ENCODE measurements at places on chromosomes 1 and 21. TPM values are rescaled to one million over a fixed set of nuclear protein-coding genes. Genes with fewer than 3 reads are reported as not detected.

- H3K4me3 ChIP-seq: no peak overlapping the region
- H3K36me3 ChIP-seq: no peaks in the 10 kb centered on the region
Observed at GRCh38 chr1:163056831-163057230, 12.3 kb upstream of the RGS4 start.

- DNase-seq: no peak
- H3K36me3 ChIP-seq: no peaks in the 10 kb centered on the region
- H3K4me1 ChIP-seq: peaks cover 2% of the 10 kb centered on the region
Observed at GRCh38 chr1:76073481-76073880, 1.1 kb upstream of the ST6GALNAC3 start.

DNA sequence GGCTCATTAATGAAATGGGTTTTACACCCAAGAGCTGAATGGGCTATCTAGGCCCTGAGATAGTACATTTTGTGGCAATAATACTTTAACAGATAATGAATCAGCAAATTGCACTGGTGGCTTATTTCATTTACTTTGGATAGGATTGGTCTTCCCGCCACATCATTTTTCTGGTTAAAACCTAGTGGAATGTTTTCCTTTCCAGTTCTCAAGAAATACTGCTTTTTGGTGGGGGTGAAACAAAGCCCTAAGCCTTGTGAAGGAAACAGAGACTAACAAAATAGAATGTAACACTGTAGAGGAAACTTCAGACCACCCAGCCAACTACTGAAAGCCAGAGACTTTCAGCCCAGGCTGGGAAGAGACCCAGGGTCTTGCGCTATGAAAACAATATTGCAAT lies 172.2 kb downstream of the HHIPL2 start:
- H3K4me1 ChIP-seq: no peaks in the 10 kb centered on the region
- no peaks in the 10 kb centered on the region for H3K36me3 ChIP-seq
- no peak overlapping the region for H3K27ac ChIP-seq
- H3K27me3 ChIP-seq: no peaks in the 10 kb centered on the region
- no peak for DNase-seq

The CFHR3 gene
- total RNA-seq: not detected

The CCDC30 gene
- 1.8 TPM for total RNA-seq

- H3K4me3 ChIP-seq: no peak overlapping the region
- H3K27ac ChIP-seq: no peak overlapping the region
- H3K36me3 ChIP-seq: no peaks in the 10 kb centered on the region
- no peaks in the 10 kb centered on the region for H3K27me3 ChIP-seq
- DNase-seq: no peak
Observed at GRCh38 chr1:192225703-192226102, 67.4 kb downstream of the RGS18 start.

The RAP1GAP gene
- 0.05 TPM for total RNA-seq

- H3K27ac ChIP-seq: no peak overlapping the region
- peaks cover 17% of the 10 kb centered on the region for H3K4me1 ChIP-seq
- no peak for DNase-seq
- H3K4me3 ChIP-seq: no peak overlapping the region
Observed at GRCh38 chr1:22717037-22717760, 6.6 kb downstream of the EPHB2 start.

DNA sequence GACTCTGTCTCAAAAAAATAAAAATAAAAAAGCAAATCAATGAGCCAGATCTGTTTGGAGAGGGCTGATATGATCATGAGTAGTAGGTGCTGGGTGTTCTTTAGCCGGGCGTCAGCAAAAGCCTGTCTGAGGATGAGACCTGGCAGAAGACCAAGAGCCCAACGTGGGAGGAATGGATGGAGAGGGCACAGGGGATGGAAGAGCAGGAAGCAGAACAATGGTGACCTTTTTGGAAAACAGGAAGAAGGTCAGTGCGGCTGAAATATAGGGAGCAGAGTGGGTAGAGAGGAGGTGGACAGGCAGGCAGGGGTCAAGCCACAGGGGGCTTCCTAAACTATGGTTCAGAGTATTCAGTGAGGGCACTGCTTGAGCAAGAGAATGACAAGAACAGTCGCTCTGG lies 30.9 kb downstream of the VWA5B1 start:
- no peaks in the 10 kb centered on the region for H3K36me3 ChIP-seq
- peaks cover under 1% of the 10 kb centered on the region for H3K27me3 ChIP-seq
- H3K4me3 ChIP-seq: no peak overlapping the region
- H3K27ac ChIP-seq: no peak overlapping the region

DNA sequence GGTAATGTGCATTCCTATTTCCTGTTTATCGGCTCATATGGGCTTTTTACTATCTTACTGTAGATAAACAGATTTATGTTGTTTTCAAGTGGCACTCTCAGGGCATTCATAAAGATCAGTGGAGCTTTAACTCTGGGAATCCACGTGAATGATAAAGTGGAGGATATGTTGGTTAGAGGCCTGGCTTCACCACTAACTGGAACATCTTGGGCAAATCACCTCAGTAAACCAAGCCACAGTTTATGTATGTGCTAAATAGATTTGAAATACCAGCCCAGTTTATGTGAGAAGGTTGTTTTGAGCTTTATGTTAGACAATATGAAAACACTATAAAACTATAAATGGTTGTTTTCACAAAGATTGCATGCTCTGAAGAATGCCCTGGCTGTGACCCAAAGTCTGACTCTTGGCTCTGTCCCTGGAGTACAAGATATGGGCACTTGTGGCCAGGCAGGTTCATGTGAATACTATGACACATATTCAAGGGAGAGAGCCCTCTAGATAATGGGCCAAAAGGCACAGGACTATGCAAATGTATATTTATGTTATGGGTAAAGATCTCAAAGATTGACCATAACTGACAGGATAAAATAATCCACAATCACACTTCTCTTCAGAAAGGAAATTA lies 36.7 kb downstream of the FAM163A start:
- H3K27me3 ChIP-seq: peaks cover 1% of the 10 kb centered on the region
- DNase-seq: no peak
- H3K27ac ChIP-seq: no peak overlapping the region
- no peaks in the 10 kb centered on the region for H3K4me1 ChIP-seq
- no peak overlapping the region for H3K4me3 ChIP-seq

DNA sequence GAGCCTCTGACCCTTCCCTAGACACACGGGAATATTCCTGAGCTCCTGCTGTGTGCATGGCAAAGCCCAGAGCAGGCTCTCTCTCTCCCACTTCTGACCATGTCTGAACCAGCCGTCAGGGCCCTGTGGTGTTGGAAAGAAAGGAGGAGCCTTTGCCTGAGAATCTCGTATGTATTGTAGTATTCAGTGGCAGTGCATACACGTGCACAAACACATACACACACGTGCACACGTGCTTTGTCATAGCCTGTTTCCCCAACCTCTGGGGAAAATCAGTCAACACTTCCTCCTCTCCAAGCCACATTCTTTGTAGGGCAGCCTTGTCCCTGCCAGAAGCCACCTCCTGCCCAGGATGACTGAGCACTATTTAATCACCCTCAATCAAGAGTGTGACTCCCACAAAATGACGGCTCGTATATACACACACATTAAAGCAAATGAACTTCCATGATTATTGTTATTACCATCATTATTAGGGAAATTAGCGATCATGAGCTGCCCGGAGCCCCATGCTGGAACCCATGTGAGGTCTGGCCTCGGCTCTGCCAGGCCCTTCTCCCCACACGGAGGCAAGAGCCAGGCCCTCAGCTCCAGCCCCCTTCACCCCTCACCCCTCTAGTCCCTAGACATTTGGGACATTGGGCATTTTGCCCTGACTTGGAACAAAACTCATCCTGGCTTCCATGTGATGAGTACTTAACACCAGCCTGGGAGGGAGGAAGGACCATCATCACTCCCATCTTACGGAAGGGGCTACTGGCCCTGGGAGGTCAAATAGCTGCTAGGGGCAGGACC lies 331.9 kb downstream of the NPHP4 start:
- H3K4me3 ChIP-seq: no peak overlapping the region
- no peak overlapping the region for H3K27ac ChIP-seq
- H3K27me3 ChIP-seq: no peaks in the 10 kb centered on the region
- no peaks in the 10 kb centered on the region for H3K36me3 ChIP-seq
- H3K4me1 ChIP-seq: no peaks in the 10 kb centered on the region

DNA sequence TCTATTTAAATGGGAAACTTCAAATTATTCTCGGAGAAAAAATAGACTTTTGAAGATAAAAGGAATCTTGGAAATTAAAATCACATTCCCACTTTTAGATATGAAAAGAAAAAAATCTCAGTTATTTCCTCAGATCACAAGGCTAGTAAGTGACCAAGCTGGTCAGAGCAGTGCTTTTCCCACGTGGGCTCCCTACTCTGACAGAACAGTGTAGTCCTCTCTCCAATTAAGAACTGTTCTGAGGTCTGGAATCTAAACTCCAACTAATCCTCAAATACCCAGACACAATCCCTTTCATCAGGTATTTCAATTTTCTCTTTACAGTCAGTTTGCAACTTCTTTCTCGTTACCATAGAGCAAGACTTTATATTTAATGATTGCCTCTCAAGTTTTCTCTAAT lies 50.6 kb downstream of the RGS21 start:
- H3K4me1 ChIP-seq: no peaks in the 10 kb centered on the region
- H3K4me3 ChIP-seq: no peak overlapping the region
- H3K36me3 ChIP-seq: no peaks in the 10 kb centered on the region
- no peak overlapping the region for H3K27ac ChIP-seq
- no peak for DNase-seq
- no peaks in the 10 kb centered on the region for H3K27me3 ChIP-seq

GRCh38 chr21:23949493-23949892 lies 1657.8 kb downstream of the MRPL39 start:
- no peaks in the 10 kb centered on the region for H3K36me3 ChIP-seq
- H3K4me3 ChIP-seq: no peak overlapping the region
- no peaks in the 10 kb centered on the region for H3K27me3 ChIP-seq
- no peak overlapping the region for H3K27ac ChIP-seq

DNA sequence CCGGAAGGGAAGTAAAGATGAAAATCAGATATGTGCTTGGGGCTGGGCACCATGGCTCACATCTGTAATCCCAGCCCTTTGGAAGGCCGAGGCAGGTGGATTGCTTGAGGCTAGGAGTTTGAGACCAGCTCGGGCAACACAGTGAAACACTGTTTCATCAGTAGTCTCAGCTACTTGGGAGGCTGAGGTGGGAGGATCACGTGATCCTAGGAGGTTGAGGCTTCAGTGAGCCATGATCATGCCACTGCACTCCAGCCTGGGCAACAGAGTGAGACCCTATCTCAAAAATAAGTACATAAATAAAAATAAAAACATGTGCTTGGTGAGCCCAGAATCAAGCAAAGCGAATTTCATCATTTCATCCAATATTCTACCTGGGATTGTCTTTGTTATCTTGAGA lies 23.3 kb upstream of the PCP4 start:
- no peaks in the 10 kb centered on the region for H3K4me1 ChIP-seq
- H3K36me3 ChIP-seq: no peaks in the 10 kb centered on the region
- no peaks in the 10 kb centered on the region for H3K27me3 ChIP-seq
- no peak overlapping the region for H3K4me3 ChIP-seq
- no peak overlapping the region for H3K27ac ChIP-seq
- no peak for DNase-seq

- no peak overlapping the region for H3K4me3 ChIP-seq
- no peaks in the 10 kb centered on the region for H3K36me3 ChIP-seq
- no peak overlapping the region for H3K27ac ChIP-seq
Observed at GRCh38 chr1:166693673-166694297, 145.5 kb upstream of the POGK start.

- H3K27ac ChIP-seq: no peak overlapping the region
- H3K4me3 ChIP-seq: no peak overlapping the region
- H3K27me3 ChIP-seq: no peaks in the 10 kb centered on the region
- H3K36me3 ChIP-seq: no peaks in the 10 kb centered on the region
- DNase-seq: no peak
- H3K4me1 ChIP-seq: peaks cover 9% of the 10 kb centered on the region
Observed at GRCh38 chr1:48726139-48726538, 50.6 kb downstream of the BEND5 start.

The CRP gene
- 0.54 TPM for total RNA-seq

DNA sequence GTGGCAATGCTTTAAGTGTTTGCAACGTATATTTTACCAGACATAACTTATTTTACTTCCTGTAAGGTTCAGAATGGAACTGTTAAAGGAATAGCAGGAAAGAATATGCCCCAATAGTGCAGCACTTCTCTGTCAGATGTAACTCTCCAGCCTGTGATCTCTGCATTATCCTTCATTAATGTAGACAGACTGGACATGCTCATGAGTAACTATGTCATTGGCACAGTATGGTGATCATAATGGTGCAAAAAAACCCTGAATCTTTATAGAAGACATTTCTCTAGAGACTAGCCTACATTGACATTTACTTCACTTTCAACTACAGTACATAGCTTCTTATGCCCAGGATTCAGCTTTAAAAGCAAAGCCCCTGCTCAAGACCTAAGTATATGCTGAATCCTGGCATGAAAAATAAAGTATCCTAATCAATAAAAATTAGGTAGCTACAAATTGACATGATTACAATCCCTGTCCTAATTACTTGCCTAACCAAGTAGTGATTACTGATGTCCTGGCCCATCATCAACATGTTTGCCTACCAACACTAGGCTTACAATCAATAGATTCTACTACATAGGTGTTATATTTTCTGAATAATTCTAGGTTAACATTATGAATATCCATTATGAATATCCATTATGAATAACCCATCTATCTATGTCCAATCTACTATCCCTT lies 13.9 kb downstream of the COX20 start:
- no peak for DNase-seq
- peaks cover 43% of the 10 kb centered on the region for H3K36me3 ChIP-seq
- H3K4me1 ChIP-seq: no peaks in the 10 kb centered on the region
- H3K4me3 ChIP-seq: no peak overlapping the region
- H3K27ac ChIP-seq: no peak overlapping the region
- H3K27me3 ChIP-seq: no peaks in the 10 kb centered on the region

GRCh38 chr1:198352975-198353695 lies 187.3 kb downstream of the ATP6V1G3 start:
- H3K4me3 ChIP-seq: no peak overlapping the region
- H3K27me3 ChIP-seq: no peaks in the 10 kb centered on the region
- H3K4me1 ChIP-seq: peaks cover 12% of the 10 kb centered on the region
- no peak overlapping the region for H3K27ac ChIP-seq

- no peak overlapping the region for H3K4me3 ChIP-seq
- peak overlapping the region; percentile 45 for H3K27ac ChIP-seq
- peak; percentile 58 for DNase-seq
- H3K4me1 ChIP-seq: peaks cover 15% of the 10 kb centered on the region
- H3K27me3 ChIP-seq: no peaks in the 10 kb centered on the region
- H3K36me3 ChIP-seq: no peaks in the 10 kb centered on the region
Observed at GRCh38 chr1:212586206-212587015, 22.1 kb upstream of the ATF3 start.

DNA sequence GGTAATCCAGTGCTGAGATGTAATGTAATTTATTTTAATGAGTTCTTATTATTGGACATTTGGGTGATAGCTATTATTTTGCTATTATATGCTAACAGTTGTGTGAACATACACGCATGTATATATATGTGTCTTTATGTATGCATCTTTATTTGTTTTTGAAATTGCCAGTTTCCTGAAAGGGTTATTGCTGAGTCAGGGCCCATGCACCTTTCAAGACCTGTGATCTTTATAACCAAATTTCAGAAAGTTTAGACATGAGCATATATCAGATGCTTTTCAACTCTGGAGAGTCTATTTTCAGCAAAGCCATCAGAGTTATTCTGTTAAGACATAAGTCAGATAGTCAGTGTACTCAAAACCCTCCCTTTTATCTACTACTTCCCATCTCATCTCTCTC lies 265.6 kb upstream of the GREM2 start:
- no peaks in the 10 kb centered on the region for H3K4me1 ChIP-seq
- no peaks in the 10 kb centered on the region for H3K27me3 ChIP-seq
- DNase-seq: no peak

- H3K27ac ChIP-seq: peak overlapping the region; percentile 1
- peaks cover 6% of the 10 kb centered on the region for H3K36me3 ChIP-seq
- DNase-seq: no peak
- peaks cover 7% of the 10 kb centered on the region for H3K4me1 ChIP-seq
- H3K4me3 ChIP-seq: peak overlapping the region; percentile 59
- no peaks in the 10 kb centered on the region for H3K27me3 ChIP-seq
Observed at GRCh38 chr1:221734187-221734586, 7.7 kb downstream of the DUSP10 start.

The EVA1C gene
- not detected for total RNA-seq

The BRDT gene
- total RNA-seq: not detected

Measured in GM12878 (cell line).